Stimulated activated CD8-positive, alpha-beta memory T cell treated with anti-CD3 and anti-CD28 coated beads, Interleukin-15, amount 100 ng/mL, for 48 hours (primary cell): ENCODE measurements at places on chromosomes 6 and 20.

DNA sequence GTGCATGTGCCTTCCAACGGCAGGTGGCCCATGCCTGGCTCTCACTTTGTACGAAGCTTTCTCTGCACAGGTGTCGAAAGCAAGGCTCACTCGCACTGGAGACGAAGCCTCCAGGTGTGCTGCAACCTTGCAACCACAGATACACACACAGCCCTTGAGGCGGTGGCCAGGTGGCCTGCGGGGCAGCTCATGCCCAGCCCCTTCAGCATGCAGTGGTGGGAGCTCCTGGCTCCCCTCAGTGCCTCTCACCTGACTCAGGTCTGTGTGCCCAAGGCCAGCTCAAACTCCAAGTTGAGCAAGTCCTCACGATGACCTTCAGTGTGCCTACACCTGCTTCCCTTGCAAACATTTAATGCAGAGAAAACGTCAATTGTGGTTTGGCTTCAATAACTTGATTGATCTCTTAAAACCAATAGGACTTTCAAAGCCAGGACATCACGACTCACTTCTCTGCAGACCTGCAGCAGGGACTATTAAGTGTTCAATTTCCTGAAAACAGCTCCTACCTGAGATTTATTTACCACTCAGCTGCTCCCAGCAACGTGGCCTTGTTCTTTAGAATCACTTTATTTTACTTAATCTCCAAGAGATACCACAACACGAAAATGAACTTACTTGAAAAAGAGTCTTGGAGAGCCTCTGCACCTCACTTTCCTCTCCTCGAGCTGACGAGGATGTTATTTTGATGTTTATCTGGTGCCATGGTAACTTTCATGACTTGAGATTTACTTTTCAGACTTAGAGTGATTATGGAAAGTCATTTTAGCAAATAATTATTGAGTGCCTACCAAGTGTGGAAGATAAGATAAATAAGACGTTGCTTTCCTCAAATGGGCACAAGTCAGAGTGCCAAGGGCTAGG, 86.3 kb downstream of the SLC22A23 start:
- DNase-seq = no peak

DNA sequence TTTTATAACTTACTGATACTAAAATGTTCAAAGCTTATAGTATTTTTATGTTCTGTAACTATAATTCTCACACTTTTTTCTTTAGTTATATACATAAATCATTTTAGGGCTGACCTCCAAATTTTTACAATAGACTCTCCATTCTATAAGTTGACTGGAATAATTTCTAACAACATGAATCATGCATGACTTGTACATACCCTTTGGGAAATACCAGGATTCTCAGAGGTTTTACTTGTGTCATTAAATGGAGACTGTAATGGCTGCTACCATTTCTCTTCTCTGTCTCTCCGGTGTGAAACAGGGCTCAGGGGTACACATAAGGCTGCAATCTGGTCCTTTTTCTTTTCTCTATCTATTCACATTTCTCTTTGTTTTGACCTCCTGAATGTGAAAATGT, 222.2 kb upstream of the FLRT3 start:
- DNase-seq = no peak

GRCh38 chr20:37383229-37383989, 37.5 kb downstream of the SRC start:
- no peak for DNase-seq

DNA sequence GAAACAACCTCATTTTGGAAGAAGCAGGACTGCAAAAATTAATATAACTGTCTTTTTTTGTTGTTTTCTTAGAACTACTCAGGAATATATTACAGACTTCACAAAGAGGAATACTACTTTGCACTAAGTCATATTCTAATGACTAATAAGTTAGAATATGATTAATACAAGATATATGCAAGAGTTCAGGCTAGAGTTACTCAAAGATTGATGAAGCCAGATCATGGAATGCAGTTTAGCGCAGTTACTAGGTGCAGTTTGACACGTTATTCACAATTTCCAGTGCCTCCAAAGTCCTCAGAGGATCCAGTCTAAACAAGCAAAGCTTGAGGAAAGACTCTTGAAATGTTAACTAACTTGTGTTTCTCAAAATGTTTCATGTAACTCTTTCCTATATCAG, 1.2 kb upstream of the MYCT1 start:
- no peak for DNase-seq

GRCh38 chr6:136282906-136283305, 6.7 kb downstream of the BCLAF1 start:
- no peak for DNase-seq

GRCh38 chr20:43973671-43974450, 59.2 kb downstream of the TOX2 start:
- DNase-seq = no peak

GRCh38 chr6:9564021-9564420, 850.9 kb downstream of the TFAP2A start:
- no peak for DNase-seq
